Right lung (tissue), 10 donors: ENCODE measurements at places on chromosomes 2 and 18. TPM values are rescaled to one million over a fixed set of nuclear protein-coding genes. Genes with fewer than 3 reads are reported as not detected.

Gene BOK
- 24.1 TPM for polyA plus RNA-seq

Gene SIX2
- polyA plus RNA-seq: 0.10 TPM

Gene LYG2
- 0.34 TPM for polyA plus RNA-seq

Gene VWC2L
- 0.06 TPM for polyA plus RNA-seq

Gene FTCDNL1
- polyA plus RNA-seq: 0.18 TPM

Gene OR6B2
- polyA plus RNA-seq: not detected

Gene G6PC2
- polyA plus RNA-seq: 0.19 TPM

Gene ADRA2B
- 1.6 TPM for polyA plus RNA-seq

Gene VAMP5
- 58.4 TPM for polyA plus RNA-seq

Gene TCF4
- polyA plus RNA-seq: 140 TPM

Gene GPC1
- polyA plus RNA-seq: 34.6 TPM

Gene EML6
- 1.6 TPM for polyA plus RNA-seq

Gene LRRC30
- not detected for polyA plus RNA-seq

Gene CFC1
- 10.7 TPM for polyA plus RNA-seq

Gene ALPP
- polyA plus RNA-seq: not detected

DNA sequence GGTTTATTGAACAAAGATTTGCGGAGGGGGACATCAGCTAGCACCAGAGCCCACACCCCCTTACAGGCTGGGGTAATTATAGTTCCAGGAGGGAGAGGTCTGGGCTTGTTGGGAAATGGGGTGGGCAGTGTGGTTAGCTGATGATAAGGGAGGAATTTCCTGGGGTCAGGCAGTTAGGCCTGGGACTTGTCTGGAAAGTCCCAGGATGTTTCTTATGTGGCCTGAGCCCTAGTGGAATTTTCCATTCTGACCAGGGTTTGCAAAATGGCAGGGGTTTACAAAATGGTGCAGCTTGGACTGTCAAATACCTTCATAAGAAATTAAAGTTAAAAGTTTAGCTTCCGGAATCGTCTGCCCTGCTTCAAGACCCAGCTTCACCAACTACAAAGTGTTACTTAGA, 199.1 kb downstream of the FBXO15 start:
- DNase-seq: no peak

DNA sequence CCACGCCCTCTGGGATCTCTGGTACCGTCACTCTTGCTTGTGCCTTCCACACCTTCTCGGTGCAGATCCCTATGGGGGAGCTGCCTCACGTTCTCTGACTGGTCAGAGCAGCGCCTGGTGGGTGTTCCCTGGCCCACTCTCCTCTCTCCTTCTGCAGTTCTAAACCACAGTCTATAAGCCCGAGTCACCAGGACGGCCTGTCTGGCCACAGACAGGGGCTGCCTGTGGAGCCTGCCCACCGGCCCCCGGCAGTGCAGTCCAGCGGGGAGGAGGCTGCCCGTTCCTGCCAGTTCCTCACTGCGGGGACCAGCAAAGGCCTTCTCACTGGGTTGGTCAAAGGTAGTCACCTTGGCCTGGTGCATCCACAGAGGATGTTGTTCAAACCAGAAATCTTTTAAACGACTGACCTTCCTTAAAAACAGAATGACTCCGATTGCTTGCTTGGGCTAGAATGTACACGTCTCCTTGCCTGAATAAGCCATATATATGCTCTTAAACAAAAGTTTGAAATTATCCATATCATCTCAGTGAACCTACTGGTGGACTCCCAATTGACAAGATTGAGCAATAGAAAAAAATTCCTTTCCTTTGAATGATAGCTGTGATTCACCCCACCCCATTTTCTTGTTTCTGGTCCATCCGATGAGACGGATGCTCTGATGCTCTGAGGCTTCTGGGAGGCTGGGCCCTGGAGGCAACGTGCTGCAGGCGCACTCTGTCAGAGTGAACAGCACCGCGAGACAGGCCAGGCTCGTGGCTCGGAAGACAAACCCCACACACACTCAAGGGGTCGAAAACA, 61.2 kb downstream of the RALBP1 start:
- DNase-seq: no peak

DNA sequence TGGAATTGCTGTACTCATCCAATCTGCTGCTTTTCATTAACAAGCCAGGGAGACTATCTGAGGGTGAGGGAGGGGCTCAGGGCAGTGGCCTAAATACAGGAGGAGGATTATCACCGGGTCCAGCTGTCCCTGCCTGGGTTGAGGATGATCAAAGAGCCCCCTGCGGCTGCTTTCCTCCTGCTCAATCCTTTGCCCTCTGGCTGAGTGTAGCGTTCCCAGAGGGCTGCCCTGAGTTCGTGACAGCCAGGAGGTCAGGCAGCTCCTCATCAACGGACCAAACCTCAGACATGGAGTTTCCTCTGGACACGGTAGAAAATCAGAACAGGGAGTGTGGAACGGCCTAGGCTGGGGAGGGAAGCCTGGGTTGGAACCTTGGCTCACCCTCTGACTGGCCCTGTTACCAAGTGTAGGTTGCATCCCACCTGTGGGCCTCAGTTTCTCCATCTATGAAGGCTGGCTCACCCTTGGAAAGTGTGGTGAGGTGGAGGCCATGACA, 23.5 kb downstream of the CIB4 start:
- no peak for DNase-seq

DNA sequence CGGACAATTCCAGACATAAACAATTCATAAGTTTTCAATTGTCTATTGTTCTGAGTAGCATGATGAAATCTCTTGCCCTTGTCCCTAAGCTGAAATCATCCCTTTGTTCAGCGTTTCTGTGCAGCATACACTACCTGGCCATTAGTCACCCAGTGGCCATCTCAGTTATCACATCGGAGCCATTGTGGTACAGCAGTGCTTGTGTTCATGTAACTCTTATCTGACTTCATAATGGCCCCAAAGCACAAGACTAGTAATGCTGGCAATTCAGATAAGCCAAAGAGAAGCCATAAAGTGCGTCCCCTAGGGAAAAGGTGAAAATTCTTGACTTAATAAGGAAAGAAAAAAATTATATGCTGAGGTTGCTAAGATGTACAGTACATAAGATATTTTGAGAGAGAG, 127.2 kb downstream of the FHOD3 start:
- DNase-seq: no peak

DNA sequence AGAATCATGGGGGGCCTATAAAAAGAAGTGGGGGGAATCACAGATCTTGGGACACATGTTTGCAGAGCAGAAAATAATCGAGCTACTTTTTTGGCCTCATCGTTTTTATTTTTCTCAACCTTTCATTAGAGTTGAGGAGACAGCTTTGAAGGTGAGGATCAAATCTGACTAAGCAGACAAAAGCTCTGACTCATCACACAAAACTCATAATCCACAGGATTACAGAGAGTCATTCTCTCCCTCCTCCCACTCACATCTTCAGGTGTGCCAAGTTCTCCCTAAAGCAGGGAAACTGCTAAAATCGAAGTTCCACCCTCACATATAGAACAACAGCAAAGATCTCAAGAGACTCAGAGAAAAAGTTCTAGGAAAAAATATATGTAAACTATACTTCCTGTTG, 15.6 kb downstream of the BAZ2B start:
- DNase-seq: no peak

DNA sequence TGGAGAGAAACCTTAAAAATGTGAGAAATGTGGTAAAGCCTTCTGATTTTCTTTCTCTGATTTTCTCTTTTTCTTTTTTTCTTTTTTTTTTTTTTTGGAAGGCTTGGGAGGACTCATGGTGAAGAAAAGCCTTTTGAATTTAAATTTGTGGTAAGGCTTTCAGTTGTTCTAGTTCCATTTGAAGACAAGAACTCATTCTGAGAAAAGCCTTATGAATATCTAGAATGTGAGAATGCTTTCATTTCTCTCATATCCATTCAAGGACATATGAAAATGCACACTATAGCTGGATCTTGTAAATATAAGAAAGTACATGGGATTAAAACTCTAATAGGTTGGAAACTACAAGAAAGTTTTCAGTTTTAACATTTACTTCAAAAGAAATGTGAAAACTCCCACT, 1045.2 kb upstream of the NRXN1 start:
- no peak for DNase-seq

- DNase-seq: no peak
Measured at GRCh38 chr2:16241166-16242160, 301.1 kb downstream of the MYCN start.

GRCh38 chr18:35707247-35707646, 125.7 kb downstream of the GALNT1 start:
- no peak for DNase-seq

GRCh38 chr18:25099895-25100294, 252.1 kb downstream of the ZNF521 start:
- DNase-seq: no peak

DNA sequence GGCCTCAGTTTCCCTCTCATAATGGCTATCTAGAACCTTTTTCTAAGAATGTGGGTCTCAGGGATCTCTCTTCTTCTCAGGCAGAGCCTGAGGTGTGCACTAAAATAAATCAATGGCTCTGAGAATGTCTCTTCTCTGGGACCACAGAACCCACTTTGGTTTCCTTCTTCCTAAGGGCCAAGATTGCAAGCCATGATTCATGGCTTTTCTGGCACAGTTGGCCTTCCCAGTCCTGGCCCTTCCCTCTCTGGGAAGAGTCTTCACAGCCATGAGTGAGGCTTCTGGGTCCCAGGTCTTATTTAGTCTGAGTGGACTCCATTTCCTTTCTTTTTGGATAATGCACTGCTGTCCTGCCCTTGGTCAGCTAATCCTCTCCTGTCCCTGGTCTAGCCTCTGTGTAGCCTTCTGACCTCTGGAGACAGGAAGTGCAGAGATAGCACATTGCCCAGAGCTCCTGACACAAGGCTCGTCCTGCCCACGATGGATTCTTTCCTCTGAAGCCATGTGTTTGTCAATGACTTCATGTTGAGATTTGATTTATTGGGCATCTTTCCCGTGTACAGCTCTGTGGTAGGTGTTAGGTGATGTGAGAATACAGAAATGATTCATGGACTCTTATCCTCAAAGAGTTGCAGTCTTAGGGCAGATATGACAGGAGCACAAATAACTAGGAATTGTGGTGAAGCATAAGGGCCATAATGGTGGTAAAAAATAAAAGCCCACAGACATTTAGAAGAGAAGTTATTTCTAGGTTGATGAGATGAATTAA, 245.0 kb downstream of the CLIP4 start:
- no peak for DNase-seq

GRCh38 chr18:29157057-29157780, 980.3 kb upstream of the CDH2 start:
- no peak for DNase-seq

- DNase-seq: no peak
Measured at GRCh38 chr2:172635548-172635947, 79.7 kb downstream of the PDK1 start.

DNA sequence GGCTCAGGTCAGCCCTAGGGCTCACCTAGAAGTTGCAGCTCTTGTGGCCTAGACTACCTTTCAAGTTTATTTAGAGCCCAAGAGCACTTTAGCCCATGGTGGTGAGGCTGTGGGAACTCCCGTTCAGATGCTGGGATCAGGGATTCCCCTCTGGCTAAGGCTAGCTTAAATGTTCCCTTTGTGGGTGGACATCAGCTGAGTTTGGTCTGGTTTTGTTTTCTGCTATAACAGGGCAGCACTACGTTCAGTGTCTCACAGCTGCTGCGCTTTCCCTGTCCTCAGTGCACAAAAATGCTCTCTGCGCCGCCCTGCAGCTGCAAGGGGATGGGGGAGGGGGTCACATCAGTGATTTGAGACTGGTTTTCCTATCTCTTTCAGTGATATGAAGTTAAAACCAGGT, 170.5 kb upstream of the KCNJ3 start:
- no peak for DNase-seq

DNA sequence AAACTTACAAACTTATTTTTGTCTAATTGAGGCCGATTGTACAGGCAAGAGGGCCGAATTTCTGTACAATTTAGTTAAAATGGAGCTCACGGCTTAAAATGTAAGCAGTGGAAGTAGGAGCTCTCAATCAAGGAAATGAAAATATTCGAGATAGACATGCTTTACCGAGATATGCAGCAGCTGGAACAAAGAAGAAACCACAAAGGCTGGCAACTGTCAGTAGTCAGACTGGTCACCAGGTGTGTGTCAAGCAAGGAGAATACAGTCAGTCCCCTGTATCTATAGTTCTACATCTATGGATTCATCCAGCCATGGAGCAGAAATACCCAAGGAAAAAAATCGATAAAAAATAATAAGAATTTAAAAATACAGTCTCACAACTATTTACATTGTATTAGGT, 122.6 kb downstream of the WDSUB1 start:
- DNase-seq: no peak

DNA sequence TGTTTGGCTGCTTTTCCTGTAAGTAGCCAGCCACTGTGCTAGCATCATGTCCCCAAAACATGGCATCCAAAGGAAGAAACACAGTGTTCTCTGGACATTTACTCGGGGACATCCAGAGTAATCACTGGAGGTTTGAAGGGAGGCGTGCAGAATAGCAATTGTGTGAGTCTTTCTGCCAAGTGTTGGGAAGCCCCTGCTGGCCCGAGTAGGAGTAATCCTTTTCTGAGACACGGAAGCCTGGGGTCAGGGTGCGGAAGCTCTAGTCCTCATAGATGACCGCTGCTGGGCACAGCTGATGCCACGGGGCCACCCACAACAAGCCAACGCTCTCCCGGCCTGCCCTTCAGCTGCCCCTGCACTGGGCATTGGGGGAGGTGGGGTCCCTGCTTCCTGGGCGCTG, 24.8 kb upstream of the HDAC4 start:
- DNase-seq: no peak

GRCh38 chr18:72197591-72197990, 346.6 kb downstream of the CBLN2 start:
- no peak for DNase-seq

GRCh38 chr2:236592821-236593220, 23.2 kb downstream of the ACKR3 start:
- peak; percentile 68 for DNase-seq

DNA sequence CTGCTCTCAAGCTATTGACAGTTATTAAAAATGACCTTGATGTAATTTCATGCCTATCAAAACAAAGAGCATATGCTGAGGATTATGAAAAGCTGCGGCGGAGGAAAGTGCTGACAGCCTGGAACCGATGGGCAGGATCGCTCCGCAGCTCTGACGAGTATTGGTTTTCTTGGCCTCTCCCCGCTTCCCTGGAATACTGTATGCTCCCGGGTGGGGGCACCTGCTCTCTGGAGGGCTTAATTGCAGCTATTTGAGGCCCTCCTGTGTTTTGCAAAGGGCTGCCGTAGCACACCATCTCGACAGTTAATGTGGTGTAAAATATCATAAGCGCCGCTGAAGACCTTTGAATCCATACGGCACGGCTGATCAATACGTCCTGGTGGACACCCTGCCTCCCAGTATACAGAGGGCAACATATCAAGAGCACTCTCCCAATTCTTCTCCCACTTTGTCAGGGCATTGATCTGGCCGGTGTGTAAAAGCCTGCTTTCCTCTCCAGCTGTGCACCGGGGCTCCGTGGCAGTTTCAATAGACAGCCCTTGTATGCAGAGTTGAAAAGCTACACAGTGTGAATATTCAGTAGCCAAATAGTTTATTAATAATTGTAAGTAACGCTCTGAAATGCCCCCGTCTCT, 662.4 kb downstream of the GALR1 start:
- DNase-seq: no peak

- no peak for DNase-seq
Measured at GRCh38 chr18:66235206-66235605, 368.7 kb downstream of the CDH19 start.

DNA sequence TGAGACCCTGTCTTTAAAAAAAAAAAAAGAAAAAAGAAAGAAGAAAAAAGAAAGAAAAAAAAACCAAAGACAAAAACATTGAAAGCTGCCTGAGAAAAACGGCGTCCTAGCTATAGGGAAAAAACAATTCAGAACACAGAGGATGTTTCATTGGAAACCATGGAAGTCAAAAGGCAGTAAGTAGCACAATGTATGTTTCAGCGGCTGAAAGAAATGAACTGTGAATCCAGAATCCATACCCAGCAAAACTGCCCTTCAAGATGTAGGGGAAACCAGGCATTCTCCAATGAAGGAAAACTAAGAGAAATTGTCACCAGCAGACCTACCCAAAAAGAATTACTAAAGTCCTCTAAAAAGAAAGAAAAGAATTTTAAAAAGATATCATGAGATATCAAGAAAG, 27.6 kb downstream of the EVA1A start:
- no peak for DNase-seq
